ENCODE measurements at places on chromosomes 12 and 14.
A peak's percentile ranks its signal among the peaks of the same experiment; 100 is the strongest.

- H3K4me3 ChIP-seq, result no peak overlapping the region
- peaks cover 34% of the 10 kb centered on the region for H3K4me1 ChIP-seq
- H3K27ac ChIP-seq, result no peak overlapping the region
- H3K36me3 ChIP-seq, result no peaks in the 10 kb centered on the region
These were observed 6.8 kb upstream of the CCDC177 start for GRCh38 chr14:69581316-69581935.

DNA sequence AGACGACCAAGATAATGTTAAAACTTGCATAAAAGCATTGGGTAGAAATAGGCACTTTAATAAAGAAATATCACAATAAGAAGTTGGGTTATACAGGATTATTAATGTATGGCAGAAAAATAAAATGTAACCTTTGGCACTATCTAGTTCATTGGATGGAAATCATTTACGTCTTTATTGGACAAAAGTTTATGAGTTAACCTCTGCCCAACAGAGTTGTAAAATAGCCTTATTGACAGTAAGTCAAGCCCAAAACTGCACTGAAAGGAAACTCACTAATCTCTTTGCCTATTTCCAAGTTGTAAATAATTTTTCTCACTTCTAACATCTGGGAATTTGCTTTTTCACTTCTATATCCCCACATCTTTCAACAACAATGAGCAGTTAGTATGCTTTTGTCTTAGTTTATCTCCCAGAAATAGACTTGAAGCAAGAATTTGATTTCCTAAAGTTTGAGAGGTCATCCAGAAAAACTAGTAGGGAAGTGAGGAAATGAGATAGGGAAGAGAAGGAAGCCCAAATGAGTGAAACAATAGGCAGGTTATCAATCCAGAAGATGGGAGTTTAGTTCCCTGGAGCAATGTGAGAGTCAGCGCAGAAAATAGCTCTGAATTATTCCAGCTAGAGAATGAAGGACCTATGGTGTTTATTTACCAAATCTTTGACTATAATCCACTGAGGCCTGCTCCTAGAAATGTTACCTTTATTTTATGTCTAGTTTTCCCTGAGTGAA, 434.8 kb downstream of the CCER1 start:
- no peaks in the 10 kb centered on the region for H3K36me3 ChIP-seq
- no peak overlapping the region for H3K27ac ChIP-seq
- DNase-seq, result no peak
- no peaks in the 10 kb centered on the region for H3K4me1 ChIP-seq

DNA sequence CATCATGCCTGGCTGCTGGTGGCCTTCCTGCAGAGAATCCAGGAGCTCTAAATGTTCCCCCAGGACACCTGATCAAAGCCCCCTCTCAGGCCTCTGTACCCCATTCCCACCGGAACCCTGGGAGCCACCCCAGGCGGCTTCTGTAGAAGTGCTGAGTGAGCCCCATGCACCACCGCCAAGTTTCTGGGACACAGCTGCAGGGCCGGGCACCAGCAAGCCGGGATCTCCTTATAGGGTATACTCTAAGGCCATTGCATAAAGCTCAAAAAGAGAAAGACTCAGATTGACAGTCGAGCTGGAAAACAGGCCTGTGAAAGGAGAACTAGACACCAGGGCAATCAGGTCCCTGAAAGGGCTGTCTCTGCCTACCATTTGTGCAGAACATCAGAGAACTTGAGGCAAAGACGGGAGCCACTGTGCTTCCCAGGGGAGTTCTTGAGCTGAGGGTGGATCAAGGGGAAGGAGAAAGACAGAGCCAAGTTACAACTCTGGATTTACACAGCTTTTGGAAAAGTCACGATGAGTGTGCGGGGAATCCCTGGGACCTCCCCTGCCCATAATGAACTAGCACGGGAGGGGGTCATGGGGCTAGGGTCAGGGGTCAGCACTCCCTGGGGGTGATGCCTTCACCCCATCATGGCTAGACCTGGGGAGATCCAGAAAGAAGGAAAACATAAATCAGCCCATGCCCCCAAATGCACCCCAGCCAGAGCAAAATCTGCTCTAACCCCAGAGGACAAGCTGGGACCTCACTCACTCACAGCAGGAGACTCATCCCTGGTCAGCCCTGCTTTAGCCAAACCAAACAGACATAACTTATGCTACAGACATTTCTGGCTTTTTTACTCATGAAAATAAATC, 51.1 kb downstream of the ITPK1 start:
- no peak overlapping the region for H3K4me3 ChIP-seq
- H3K36me3 ChIP-seq, result no peaks in the 10 kb centered on the region
- no peaks in the 10 kb centered on the region for H3K27me3 ChIP-seq
- no peak for DNase-seq
- peaks cover 80% of the 10 kb centered on the region for H3K4me1 ChIP-seq
- peak overlapping the region; percentile 65 for H3K27ac ChIP-seq

- DNase-seq, result no peak
- H3K27me3 ChIP-seq, result no peaks in the 10 kb centered on the region
- H3K4me3 ChIP-seq, result no peak overlapping the region
These were observed 16.3 kb downstream of the ZBTB39 start for GRCh38 chr12:56989861-56990610.

GRCh38 chr12:7067096-7067495, 6.6 kb downstream of the C1S start:
- H3K4me3 ChIP-seq, result no peak overlapping the region
- no peaks in the 10 kb centered on the region for H3K36me3 ChIP-seq
- no peak for DNase-seq
- peak overlapping the region; percentile 69 for H3K27ac ChIP-seq

DNA sequence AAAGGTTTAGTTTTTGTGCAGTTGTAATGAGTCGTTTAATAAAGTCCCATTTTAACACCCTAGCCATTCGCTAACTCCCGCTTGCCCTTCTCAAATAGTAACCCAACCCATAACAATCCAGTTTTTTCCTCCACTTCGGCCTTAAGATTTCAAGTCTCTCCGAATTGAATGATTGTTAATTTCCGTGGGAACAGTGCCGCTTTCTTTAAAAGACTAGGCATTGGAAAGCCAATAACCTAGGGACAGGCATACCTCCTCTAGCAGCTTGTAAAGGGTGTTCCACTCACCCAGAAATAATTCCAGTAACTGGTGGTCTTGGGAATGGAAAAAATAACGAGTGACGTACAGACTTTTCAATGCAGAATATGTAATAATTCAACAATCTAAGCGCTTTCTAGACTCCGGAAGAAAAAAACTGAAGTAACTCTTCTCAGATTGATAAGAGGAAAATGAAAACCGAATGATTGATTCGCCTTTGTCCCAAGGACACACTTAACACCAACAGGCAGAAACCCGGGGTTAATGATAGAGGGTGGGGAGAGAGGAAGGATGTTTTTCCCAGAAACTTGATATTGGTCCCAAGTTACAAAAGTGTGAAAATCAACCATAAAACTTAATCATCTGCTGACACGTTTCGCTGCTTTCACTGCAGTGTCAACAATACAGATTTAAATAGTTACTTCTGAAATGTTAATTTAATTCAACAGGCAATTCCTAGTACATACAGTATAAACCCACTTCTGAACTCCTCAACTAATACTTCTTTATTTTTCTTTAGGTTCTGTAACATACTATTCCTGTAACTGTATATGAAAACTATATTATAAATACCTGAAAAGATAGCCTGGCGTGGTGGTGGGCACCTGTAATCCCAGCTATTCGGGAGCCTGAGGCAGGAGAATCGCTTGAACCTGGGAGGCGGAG, 1.0 kb upstream of the SINHCAF start:
- peak overlapping the region; percentile 98 for H3K27ac ChIP-seq
- H3K27me3 ChIP-seq, result no peaks in the 10 kb centered on the region
- H3K4me3 ChIP-seq, result peak overlapping the region; percentile 78
- H3K36me3 ChIP-seq, result no peaks in the 10 kb centered on the region
- DNase-seq, result no peak

DNA sequence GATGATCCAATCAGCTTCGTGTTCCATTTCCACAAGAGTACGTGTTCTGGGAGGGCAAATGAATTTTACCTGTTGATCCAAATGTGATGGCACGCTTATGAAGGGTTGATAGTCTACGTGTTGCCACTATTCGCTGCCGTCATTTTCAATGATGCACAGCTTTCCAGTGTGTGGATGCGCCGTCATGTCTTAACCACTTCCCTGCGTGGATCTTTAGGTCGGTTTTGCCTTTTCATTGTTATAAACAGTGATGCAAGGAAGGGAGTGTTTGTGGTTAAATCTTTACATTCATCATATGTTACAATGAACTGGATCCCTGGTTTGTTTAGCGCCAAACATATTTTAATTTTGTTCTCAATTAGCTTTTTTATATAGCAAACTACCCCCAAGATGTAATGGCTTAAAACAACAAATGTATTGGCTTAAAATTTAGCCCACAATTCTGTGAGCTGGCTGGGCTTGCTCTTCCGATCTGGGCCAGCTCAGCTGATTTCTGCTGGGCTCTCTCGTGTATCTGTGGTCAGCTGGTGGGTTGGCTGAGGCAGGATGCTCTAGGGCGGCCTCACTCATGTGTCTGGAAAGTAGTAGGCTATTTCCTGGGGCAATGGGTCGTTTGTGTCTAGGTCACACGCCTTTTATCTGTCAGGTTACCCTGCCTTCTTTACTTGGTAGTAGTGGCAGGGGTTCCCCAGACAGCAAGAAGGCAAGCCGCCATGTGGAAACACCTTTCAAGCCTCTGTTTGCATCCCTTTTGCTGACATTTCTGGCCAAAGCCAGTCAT, 176.7 kb downstream of the CRADD start:
- H3K4me3 ChIP-seq, result no peak overlapping the region
- H3K27me3 ChIP-seq, result no peaks in the 10 kb centered on the region
- H3K4me1 ChIP-seq, result no peaks in the 10 kb centered on the region
- H3K36me3 ChIP-seq, result no peaks in the 10 kb centered on the region

GRCh38 chr12:30927222-30927611, 669 bp downstream of the TSPAN11 start:
- H3K27ac ChIP-seq, result no peak overlapping the region
- H3K36me3 ChIP-seq, result no peaks in the 10 kb centered on the region
- H3K4me3 ChIP-seq, result no peak overlapping the region
- peaks cover 5% of the 10 kb centered on the region for H3K4me1 ChIP-seq
- H3K27me3 ChIP-seq, result peaks cover 59% of the 10 kb centered on the region

DNA sequence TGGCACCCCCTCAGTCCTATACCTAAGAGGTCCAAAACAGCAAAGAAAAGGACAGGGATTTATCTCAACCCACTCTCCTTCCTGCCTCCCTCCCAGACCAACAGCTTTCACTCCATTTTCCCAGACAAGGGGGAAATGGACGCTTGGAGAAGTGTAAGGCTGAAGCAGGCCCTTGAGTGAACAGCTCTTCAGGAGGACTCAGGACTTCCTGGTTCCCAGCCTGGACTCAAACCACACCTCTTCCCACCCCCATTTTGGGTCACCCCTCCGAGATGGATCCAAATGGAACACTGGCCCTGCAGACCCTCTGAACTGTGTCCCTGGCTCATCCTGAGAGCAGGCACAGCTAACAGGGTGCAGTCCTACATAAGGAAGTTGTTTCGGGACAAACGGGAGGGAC, 2.7 kb downstream of the KMT2D start:
- no peak for DNase-seq
- H3K27me3 ChIP-seq, result no peaks in the 10 kb centered on the region
- H3K27ac ChIP-seq, result peak overlapping the region; percentile 98

GRCh38 chr14:45727133-45727532, 474.1 kb upstream of the MIS18BP1 start:
- H3K36me3 ChIP-seq, result no peaks in the 10 kb centered on the region
- no peaks in the 10 kb centered on the region for H3K27me3 ChIP-seq
- DNase-seq, result no peak
- no peaks in the 10 kb centered on the region for H3K4me1 ChIP-seq

- DNase-seq, result no peak
- H3K36me3 ChIP-seq, result no peaks in the 10 kb centered on the region
- no peak overlapping the region for H3K27ac ChIP-seq
- no peaks in the 10 kb centered on the region for H3K4me1 ChIP-seq
- H3K4me3 ChIP-seq, result no peak overlapping the region
These were observed 122.1 kb downstream of the PRKD1 start for GRCh38 chr14:29805415-29806123.

DNA sequence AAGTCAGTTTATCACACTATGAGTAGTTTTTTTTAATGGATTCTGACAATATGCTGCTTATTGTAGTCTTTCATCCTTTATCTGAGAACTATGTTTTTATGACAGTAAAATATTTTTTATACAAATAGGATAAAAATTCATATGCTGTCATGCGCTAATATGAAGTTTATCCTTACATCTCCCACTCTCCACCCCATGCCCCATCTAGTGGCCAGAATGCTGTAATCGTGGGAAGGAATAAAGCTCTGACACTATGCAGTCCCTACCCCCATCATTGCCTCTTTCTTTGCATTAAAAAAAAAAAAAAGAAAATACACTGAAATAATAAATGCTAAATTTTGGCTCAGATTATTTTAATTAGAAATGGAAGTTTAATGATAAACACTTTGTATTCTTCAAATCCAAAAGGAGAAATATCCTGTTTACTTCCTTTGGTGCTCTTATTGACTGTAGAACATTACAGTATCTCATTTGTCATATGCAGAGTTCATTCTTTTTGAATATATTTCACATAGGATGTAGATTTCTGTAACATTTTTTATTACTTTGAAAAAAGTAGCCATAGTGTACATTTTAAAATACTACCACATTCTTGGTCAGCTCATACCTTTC, 145.9 kb upstream of the SLCO1C1 start:
- H3K36me3 ChIP-seq, result no peaks in the 10 kb centered on the region
- H3K4me3 ChIP-seq, result no peak overlapping the region

All from esophagus squamous epithelium (tissue), 5 donors.